ENCODE measurements at places on chromosomes 16 and 17.
A peak's percentile ranks its signal among the peaks of the same experiment; 100 is the strongest.

GRCh38 chr17:13678841-13679240 is 77.1 kb upstream of the HS3ST3A1 start:
- no peak for DNase-seq

- no peak for DNase-seq
Observed at GRCh38 chr16:59356144-59356543, 622.0 kb upstream of the GOT2 start.

DNA sequence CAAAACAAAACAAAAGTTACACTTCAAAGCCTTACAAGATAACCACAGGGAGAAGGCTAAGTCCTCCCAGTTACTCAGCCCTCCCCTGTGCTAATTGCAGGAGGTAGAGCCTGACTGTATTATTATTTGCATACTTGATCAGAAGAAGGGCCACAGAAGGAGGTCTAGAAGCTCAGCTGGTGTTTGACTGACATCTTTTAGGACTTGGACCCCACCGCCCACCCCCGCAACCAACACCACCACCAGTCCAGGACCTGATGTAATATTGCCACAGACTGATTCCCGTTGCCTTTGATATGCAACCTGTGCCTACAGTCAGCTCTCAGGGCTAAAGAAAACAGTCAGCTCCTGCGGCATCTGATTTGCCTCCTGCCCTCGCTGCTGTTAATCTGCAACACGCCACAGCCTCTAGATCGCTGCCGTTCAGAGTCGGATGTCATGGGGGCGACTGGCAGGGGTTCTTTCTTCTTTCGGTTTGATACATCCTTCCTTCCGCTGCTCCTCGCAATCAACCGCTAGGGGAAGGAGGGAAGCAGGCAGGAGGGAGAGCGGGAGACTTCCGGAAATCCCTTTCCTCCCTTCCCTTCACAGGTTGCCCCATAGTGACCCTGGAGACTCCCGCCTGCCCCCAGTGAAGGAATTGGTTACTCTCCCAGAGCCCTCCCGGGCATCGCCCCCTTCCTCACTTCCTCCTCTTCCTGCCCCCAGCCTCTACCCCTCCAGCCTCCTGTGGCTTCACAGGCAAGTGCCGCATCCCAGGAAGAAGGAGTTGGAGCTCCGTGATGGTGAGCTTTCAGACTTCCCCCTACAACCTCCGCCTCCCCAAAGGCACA is 90.5 kb upstream of the SOX9 start:
- peak; percentile 78 for DNase-seq

- no peak for DNase-seq
Observed at GRCh38 chr17:29251184-29251583, 4.5 kb downstream of the CRYBA1 start.

DNA sequence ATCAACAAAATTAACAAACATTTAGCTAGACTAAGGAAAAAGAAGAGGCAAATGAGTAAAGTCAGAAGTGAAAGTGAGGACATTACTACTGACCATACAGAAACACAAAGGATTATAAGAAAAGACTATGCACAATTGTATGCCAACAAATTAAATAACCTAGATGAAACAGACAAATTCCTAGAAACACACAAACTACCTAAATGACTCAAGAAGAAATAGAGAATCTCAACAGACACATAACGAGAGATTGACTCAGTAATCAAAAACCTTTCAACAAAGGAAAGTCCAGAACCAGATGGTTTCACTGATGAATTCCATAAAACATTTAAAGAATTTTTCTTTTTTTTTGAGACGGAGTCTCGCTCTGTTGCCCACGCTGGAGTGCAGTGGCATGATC is 35.7 kb upstream of the MYLK3 start:
- no peak for DNase-seq

GRCh38 chr17:31696184-31696602 is 162.9 kb downstream of the COPRS start:
- no peak for DNase-seq

DNA sequence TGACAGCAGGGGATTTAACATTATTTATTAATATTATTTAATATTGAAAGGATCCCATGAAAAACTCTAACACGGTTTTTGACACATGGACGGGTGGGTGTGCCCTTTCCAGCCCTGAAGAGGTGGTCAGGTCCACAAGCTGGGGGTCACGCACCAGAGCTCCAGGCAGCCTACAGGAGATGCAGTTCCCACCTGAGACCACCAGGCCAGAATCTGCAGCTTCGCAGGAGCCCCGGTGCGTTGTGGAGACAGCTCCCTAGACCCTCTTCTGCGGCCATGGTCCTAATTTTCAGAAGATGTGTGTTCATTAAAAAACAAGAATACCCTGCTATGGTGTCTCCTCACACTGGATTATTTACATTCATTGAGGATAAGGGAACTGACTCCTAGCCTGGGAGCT is 331.1 kb downstream of the C16orf95 start:
- no peak for DNase-seq

- no peak for DNase-seq
Observed at GRCh38 chr16:19751478-19752385, 33.7 kb downstream of the IQCK start.

GRCh38 chr17:54814371-54814770 is 86.3 kb upstream of the TOM1L1 start:
- peak; percentile 31 for DNase-seq

DNA sequence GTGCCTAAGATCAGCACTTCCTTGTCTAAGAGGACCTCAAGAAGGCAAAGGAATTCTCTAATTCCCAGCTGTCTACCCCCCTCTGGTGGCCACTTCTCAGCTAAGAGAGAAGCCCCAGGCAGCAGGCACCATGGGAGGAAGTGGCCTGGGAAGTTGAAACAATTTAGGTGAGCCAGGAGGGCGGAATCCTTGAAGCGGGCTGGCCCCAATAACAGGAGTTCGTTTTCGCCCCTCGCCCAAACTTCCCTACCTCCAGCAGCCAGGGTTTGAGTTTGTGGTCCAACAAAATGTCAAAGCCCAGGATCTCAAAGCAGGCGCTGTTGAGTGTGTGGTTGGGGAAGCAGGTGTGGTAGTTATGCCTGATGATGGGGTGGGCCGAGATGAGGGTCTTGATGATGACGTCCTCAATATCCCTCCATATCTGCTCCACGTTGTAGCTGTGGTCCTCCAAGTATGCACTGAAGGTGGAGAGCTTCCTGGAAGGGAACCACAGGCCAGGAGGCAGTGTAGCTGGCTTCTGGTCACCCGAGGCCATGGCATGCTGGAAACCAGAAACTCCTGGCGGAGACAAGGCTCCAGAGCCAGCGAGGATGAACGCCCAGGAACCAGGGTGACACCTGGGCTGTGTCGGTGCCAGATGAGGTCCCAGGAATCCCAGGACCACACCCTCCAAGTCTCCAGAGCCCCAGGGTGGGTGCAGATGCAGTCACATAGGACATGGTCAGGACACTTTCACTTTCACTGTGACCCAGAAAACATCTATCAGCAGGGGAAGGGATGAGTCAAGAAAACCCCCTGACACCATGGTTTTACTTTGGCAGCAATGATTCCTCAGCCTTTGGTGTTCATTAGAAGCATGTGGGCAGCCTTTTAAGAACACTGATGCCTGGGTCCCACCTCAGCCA is 25.6 kb downstream of the TTLL6 start:
- DNase-seq: peak; percentile 77

GRCh38 chr16:29961479-29962343 is at the start of gene TMEM219:
TSS of gene TMEM219 (plus strand) at chr16:29962079. CDS start at chr16:29963144, 1,065 bp downstream.
- DNase-seq: peak; percentile 95

- DNase-seq: no peak
Observed at GRCh38 chr17:652314-652713, 62.3 kb downstream of the VPS53 start.

GRCh38 chr17:7262935-7263800 is 890 bp upstream of the CLDN7 start:
- DNase-seq: no peak

DNA sequence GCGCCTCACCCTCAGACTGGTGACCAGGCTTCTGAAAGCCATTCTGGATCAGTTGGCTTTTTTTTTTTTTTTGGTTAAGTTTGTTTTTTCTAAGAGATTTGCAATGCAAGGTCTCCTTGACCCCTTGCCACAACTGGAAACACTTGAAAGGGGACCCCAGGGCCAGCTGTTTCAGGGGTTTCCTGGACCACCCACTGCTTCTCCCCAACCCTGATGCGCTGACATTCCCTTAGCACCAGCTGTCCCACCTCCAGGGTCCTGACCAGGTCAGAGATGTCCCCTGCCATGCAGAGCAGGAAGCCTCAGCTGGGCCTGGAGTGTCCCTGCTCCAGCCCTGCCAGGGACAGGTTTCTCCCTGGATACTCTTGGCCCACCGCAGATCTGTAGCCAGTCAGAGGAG is 8.1 kb upstream of the MRPL58 start:
- no peak for DNase-seq

DNA sequence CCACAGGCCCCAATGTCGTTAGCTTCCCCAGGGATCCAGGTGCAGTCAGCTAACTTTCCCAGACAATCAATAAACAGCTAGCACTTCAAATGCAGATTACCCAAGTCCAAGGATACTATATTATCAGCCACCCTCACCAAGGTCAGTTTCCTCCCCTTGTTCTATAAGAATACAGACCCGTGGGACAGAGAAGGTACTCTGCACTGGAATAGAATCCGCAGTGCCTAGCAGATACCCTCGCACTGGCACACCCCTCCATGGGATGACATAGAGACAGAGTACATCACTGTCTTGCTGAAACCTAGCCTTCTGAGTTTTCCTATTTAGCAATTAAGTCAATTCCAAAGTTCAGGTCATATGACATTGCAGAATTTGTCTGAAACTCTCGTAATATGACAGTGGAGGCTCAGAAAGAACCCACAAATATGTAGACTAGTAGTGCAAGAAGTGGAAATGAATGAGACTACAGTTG is 40.0 kb upstream of the ABCA10 start:
- DNase-seq: no peak

- DNase-seq: peak; percentile 14
Observed at GRCh38 chr16:55257966-55258613, 65.9 kb upstream of the IRX6 start.

GRCh38 chr17:9209781-9210370 is 188.6 kb downstream of the NTN1 start:
- no peak for DNase-seq

- DNase-seq: no peak
Observed at GRCh38 chr16:51286272-51286671, 135.2 kb upstream of the SALL1 start.

DNA sequence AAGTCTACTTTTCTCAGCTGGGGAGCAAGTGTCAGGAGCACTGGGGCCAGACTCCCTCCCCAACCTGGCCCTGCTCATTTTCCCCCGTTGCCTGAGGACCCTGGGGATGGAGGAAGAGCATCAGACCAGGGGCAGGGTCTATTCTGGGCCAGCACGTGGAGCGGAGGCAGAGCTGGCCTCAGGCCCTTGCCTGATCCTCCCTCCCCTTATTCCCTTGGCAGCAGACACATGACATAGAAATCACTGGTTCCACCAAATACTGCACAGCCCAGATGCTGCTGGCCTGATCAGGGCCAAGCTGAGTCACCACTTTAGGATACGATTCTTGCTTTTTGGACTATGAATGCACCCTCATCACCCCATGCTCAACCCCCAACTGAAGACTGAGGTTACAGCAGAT is 15.8 kb upstream of the AGRP start:
- no peak for DNase-seq

GRCh38 chr16:48507391-48507790 is 102.6 kb downstream of the N4BP1 start:
- no peak for DNase-seq

GRCh38 chr16:4859190-4859899 is 12.1 kb downstream of the UBN1 start:
- DNase-seq: no peak

DNA sequence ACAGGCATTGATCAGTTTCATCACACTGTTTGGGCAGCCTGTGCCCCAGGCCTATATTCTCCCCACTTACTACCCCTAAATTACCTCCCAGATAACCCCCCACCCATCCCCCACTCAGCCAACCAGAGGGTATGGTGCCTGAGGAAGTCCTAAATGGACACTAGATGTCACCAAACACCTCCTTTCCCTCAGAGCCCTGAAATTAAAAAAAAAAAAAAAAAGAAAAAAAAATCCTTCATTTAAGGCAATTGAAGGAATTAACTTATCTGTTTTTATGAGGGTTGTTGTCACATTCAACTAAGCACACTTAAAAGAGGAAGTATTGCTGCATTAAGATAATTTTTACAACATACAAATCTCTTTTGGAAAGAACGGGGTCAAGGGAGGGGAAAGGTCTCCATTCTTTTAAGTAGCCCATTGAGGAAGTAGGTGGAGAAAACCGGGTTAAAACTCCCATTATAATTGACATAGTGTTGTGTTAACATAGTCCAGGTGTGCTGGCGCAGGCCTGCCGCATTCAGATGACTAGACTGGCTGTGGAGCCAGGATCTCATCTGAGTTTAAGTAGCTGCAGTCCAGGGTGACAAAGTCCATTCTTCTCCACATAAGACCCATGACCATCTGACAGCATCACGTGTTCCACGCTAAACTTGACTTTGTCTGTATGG is 46.3 kb downstream of the SNX11 start:
- peak; percentile 47 for DNase-seq

DNA sequence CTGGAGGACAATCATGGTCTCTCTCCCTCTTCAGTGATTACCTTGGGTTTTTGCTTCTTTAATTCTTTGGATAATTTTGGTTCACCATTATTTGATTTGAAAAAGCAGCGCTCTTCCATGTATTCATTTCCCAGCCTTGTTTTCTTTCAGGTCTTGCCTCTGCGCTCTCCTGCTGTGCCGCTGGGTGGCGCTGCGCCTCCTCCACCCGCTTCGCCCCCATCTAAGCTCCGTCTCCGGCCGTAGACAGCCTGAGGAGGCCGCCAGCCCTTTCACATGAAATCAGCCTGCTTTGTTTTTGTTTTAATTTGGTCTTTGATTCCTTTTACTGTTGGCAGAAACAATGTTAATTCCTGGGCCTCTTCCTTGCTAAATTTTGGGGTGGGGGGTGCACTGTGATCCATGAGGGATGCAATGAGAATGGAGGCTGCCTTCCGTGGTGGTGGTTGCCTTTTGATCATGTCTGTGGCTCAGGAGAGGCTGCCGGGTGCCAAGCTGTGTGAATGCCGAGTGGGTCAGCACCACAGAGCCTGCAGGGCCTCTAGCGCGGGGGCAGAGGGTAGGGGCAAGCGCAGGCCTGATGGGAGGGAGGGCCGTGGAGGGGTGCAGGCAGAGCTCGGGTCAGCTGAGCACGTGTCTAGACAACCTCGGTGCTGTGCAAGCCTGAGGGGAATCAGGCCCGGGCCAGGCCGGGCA is 64.1 kb downstream of the PLD6 start:
- DNase-seq: peak; percentile 17

DNA sequence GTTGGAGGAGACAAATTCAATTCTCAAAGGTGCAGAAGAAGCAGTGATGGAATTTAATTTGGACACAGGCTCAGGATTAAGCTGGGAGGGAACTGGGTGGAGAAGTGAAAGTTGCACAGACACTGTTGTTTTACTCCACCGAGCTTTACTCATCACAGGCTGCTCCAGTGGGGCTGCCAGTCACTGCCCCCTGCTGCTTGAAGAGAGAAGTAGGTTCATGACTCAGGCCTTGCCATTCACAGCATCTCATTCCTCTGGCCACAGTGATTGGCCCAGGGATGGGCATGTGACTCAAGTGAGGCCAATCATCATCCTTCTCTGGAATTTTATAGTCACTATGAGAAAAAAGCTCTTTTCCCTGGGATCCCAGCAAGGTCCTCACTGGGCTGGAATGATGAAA is 11.8 kb downstream of the GNAO1 start:
- DNase-seq: peak; percentile 27

GRCh38 chr17:63189082-63189481 is 223.0 kb downstream of the TANC2 start:
- no peak for DNase-seq
